ENCODE measurements at places on chromosomes 11 and 22. TPM values are rescaled to one million over a fixed set of nuclear protein-coding genes. Genes with fewer than 3 reads are reported as not detected.

The TMEM134 gene
- total RNA-seq, result 60.6 TPM

The MIOX gene
- not detected for total RNA-seq

The TMEM45B gene
- total RNA-seq, result not detected

The NLRP14 gene
- not detected for total RNA-seq
